Camera-type eye (tissue), 1 donor: ENCODE measurements at places on chromosomes 12 and 14. TPM values are rescaled to one million over a fixed set of nuclear protein-coding genes. Genes with fewer than 3 reads are reported as not detected.

C14orf132 gene
- total RNA-seq: 69.9 TPM

RNASE3 gene
- not detected for total RNA-seq

KRT78 gene
- 2.6 TPM for total RNA-seq

OVCH1 gene
- 0.33 TPM for total RNA-seq

C12orf60 gene
- total RNA-seq: 10.1 TPM

TOMM20L gene
- not detected for total RNA-seq
